RWPE2 (cell line): ENCODE measurements at places on chromosomes 2 and 18.

DNA sequence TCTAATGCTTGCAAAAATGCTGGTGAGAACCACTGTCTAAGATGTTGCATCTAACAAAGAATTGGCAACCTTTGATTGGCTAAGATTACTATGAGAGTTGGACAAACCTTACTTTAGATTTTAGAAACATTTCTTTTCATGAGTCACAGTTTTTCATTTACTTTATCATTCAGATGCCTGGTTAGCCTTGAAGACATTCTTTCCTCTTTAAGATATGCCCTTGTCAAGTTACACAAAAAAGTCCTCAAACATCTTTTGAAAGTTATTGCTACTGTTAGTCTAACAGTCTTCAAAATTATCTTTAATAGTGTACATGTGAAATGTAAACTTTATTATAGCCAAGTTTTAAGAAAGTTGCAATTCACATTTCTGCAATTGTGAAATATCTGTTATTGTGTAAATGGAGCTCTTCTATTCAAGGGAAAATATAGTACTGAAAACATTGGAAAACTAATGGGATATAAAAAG lies 276.3 kb downstream of the RND3 start:
- no peaks in the 10 kb centered on the region for H3K4me1 ChIP-seq
- no peak overlapping the region for H3K27ac ChIP-seq
- no peak for DNase-seq
- H3K4me3 ChIP-seq, result no peak overlapping the region
- no peaks in the 10 kb centered on the region for H3K36me3 ChIP-seq
- H3K27me3 ChIP-seq, result no peaks in the 10 kb centered on the region

- no peak overlapping the region for H3K27ac ChIP-seq
- H3K4me1 ChIP-seq, result no peaks in the 10 kb centered on the region
- no peak overlapping the region for H3K4me3 ChIP-seq
- DNase-seq, result no peak
- no peaks in the 10 kb centered on the region for H3K27me3 ChIP-seq
- no peaks in the 10 kb centered on the region for H3K36me3 ChIP-seq
Observed at GRCh38 chr2:157498483-157498882, 54.6 kb upstream of the CYTIP start.

DNA sequence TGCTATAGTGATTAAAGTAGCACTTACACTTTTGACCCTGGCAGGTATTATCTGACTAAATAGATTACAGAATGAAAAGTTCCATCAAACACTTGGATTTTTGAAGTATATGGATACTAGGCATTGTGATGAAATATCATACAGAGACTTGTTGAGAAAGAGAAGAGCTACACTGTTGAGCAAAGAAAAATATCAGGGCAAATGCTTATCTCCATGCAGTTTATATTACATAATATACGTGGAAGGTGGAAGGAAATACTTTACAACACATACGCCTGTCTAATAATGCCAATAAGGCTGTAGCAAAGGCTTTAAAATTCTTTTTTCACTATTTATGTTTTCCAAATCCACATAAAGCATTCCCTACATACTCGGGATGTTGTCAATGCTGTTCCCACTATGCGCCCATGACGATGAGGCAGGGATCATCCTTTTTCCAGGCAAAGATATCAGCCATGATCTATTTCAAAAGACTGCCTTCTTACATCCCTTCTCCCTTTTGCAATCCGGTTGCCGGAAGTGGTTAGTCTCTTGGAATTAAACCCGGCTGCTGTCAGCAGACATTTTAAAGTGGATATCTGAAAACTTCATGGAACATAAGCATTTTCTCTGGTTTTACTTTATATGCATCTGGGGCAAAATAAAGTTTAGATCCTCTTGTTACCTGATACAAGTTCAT lies 92.6 kb upstream of the ITGA4 start:
- DNase-seq, result no peak
- no peaks in the 10 kb centered on the region for H3K4me1 ChIP-seq
- no peak overlapping the region for H3K27ac ChIP-seq
- H3K36me3 ChIP-seq, result no peaks in the 10 kb centered on the region

GRCh38 chr18:32707586-32707985 lies 65.2 kb downstream of the KLHL14 start:
- no peak for DNase-seq
- no peaks in the 10 kb centered on the region for H3K36me3 ChIP-seq
- no peaks in the 10 kb centered on the region for H3K27me3 ChIP-seq
- no peak overlapping the region for H3K4me3 ChIP-seq
- no peaks in the 10 kb centered on the region for H3K4me1 ChIP-seq

- H3K4me1 ChIP-seq, result peaks cover 33% of the 10 kb centered on the region
- peaks cover 4% of the 10 kb centered on the region; the same call in 1 of the 2 replicates for H3K36me3 ChIP-seq
- no peaks in the 10 kb centered on the region for H3K27me3 ChIP-seq
- no peak overlapping the region for H3K27ac ChIP-seq
Observed at GRCh38 chr2:157786663-157787363, 89.3 kb downstream of the ACVR1 start.

DNA sequence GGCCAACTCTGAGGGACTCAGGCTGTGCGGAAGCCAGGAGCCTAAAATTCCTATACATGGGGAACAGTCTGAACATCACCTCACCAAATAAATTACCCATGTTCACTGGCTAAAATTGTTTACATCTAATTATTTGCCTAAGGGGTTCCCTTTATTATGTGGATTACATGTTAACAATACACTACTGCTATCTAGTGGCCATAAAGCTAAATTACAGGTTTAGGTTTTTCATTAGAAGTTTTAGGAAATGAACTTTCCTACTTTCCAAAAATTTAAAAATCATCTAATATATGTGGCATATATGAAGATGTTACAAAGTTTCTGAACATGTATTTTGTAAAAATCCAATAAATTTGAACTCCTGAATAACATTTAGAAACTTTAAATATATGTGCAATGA lies 40.3 kb downstream of the PLA2R1 start:
- H3K4me3 ChIP-seq, result no peak overlapping the region
- no peak for DNase-seq
- no peak overlapping the region for H3K27ac ChIP-seq
- H3K4me1 ChIP-seq, result no peaks in the 10 kb centered on the region
- no peaks in the 10 kb centered on the region for H3K27me3 ChIP-seq

DNA sequence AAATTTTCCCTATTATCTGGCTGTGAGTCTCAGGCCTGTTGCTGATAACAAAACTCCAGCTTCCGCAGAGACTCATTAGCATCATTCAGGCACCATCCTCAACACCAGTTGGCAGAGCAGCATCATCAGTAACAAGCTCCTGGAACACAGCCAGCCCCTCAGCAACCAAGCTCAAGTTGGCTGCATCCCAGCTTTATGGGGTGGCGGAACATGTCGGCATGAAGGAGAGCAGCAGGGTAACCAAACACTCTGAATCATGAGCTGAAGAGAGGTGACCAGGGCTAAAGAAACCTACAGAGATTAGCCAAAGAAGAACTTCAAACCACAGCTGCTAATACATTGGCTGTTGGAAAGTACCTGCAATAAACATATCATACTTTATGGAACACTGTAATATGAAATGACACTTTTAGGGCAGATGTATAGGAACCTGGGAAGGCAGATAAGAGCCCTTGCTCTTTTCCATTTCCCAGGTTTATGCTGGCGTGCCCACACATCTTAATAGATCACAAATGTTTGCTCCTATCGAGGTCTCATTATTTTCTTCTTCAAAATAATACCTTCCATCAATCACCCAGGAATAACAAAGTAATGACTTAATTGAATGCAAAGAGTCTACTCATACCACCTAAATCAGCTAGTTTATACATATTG lies 63.8 kb downstream of the PDE11A start:
- H3K4me3 ChIP-seq, result no peak overlapping the region
- H3K27me3 ChIP-seq, result no peaks in the 10 kb centered on the region
- H3K27ac ChIP-seq, result no peak overlapping the region
- no peak for DNase-seq
- no peaks in the 10 kb centered on the region for H3K36me3 ChIP-seq
- no peaks in the 10 kb centered on the region for H3K4me1 ChIP-seq

DNA sequence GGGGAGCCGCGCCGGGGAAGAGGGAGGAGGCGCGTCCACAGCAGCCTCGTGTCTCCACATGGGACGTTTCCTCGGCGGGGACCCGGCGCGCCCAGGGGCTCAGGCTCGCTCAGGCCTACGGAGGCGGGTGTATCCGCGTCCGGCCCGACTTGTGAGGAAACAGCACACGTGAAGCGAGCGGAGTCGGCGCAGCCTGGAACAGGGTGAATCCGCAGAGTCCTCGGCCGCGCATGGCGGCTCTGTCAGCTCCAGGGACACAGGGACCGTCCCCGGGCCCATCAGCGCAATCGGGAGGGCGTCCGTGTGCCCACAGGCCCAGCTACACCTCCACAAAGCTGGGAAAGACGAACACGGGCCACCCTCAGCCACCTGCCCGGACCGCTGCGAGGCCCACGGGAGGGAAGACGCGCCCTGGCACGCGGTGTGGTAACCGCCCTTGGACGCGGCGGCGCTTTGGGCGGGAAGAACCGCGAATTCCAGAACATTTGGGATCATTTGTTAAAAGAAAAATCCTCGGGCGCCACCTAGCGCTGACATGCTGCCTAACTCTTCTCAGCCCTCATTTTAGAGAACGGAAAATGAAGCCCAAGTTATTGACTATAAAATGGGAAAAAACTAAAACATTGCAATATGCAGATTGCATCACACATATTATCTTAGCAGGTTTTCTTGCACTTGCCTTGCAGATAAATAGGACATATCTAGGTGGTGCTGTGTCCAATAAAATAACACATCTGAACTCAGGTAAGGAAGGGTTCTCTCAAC lies 40.4 kb downstream of the TMEM18 start:
- no peaks in the 10 kb centered on the region for H3K36me3 ChIP-seq
- H3K27ac ChIP-seq, result no peak overlapping the region
- peaks cover 3% of the 10 kb centered on the region for H3K4me1 ChIP-seq
- no peak for DNase-seq
- H3K4me3 ChIP-seq, result no peak overlapping the region

- no peaks in the 10 kb centered on the region for H3K4me1 ChIP-seq
- H3K27me3 ChIP-seq, result no peaks in the 10 kb centered on the region
- no peak overlapping the region for H3K4me3 ChIP-seq
- H3K27ac ChIP-seq, result no peak overlapping the region
- H3K36me3 ChIP-seq, result no peaks in the 10 kb centered on the region
Observed at GRCh38 chr2:183069174-183069573, 9.4 kb upstream of the DUSP19 start.

GRCh38 chr2:150610670-150611279 lies 123.3 kb upstream of the RND3 start:
- H3K4me3 ChIP-seq, result no peak overlapping the region
- no peaks in the 10 kb centered on the region for H3K36me3 ChIP-seq
- peaks cover 10% of the 10 kb centered on the region for H3K4me1 ChIP-seq
- no peak for DNase-seq

- H3K27me3 ChIP-seq, result no peaks in the 10 kb centered on the region
- no peak overlapping the region for H3K27ac ChIP-seq
- no peak for DNase-seq
- H3K36me3 ChIP-seq, result no peaks in the 10 kb centered on the region
- no peak overlapping the region for H3K4me3 ChIP-seq
- no peaks in the 10 kb centered on the region for H3K4me1 ChIP-seq
Observed at GRCh38 chr2:40962026-40962425, 510.1 kb upstream of the SLC8A1 start.

DNA sequence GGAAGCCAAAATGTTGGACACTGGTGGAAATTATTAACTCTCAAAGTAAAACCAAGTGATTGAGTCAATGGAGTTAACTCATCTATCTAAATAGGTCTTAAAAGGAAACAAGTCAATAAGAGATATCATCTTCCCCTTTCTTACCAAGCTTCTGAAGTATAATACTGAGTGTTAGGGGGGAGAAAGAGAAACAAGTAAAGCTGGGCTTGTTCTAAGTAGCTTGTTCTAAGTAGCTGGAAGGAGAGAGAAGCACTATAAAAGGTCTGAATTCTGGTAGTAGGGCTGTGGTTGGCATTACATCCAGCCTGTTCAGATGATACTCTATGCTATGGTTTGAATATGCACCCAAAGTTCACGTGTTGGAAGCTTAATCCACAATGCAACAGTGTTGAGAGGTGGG lies 26.8 kb downstream of the YES1 start:
- H3K4me3 ChIP-seq, result no peak overlapping the region
- no peak overlapping the region for H3K27ac ChIP-seq
- H3K4me1 ChIP-seq, result no peaks in the 10 kb centered on the region
- DNase-seq, result no peak
- H3K36me3 ChIP-seq, result no peaks in the 10 kb centered on the region

GRCh38 chr2:40251137-40251536 lies 200.8 kb downstream of the SLC8A1 start:
- H3K27me3 ChIP-seq, result peaks cover 4% of the 10 kb centered on the region
- no peak overlapping the region for H3K4me3 ChIP-seq
- peaks cover 3% of the 10 kb centered on the region for H3K4me1 ChIP-seq
- no peak for DNase-seq
- H3K27ac ChIP-seq, result no peak overlapping the region

DNA sequence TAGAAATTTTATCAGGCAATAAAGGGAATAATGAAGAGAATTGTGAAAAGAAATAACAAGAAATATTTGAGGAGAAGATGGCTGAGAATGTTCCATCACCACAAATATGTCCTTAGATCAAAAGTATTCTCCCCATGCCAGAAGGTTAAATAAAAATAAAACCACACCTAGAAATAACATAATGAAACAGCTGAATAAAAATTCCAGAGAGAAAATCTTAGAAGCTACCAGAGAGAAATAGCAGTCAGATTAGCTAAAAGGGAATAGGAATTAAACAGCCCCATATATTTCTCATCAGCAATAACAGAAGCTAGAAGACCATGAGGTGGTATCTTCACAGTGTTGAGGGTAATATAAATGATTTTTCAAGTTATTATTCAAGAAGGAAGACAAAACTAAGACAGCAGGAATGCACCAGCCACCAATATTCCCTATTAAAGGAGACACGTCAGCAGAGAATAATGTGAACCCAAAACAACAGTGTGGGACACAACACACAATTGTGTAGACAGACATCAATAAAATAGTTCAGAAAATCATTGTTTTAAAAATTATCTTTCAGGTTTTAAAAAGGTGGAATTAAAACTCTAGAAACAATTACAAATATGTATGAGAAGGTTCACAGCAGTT lies 82.0 kb upstream of the NEDD4L start:
- H3K4me1 ChIP-seq, result no peaks in the 10 kb centered on the region
- no peak overlapping the region for H3K27ac ChIP-seq
- H3K27me3 ChIP-seq, result no peaks in the 10 kb centered on the region

- no peaks in the 10 kb centered on the region for H3K27me3 ChIP-seq
- H3K36me3 ChIP-seq, result no peaks in the 10 kb centered on the region
- H3K4me3 ChIP-seq, result no peak overlapping the region
- no peak overlapping the region for H3K27ac ChIP-seq
- DNase-seq, result no peak
- H3K4me1 ChIP-seq, result peaks cover 13% of the 10 kb centered on the region
Observed at GRCh38 chr18:57211776-57212175, 64.9 kb downstream of the BOD1L2 start.

DNA sequence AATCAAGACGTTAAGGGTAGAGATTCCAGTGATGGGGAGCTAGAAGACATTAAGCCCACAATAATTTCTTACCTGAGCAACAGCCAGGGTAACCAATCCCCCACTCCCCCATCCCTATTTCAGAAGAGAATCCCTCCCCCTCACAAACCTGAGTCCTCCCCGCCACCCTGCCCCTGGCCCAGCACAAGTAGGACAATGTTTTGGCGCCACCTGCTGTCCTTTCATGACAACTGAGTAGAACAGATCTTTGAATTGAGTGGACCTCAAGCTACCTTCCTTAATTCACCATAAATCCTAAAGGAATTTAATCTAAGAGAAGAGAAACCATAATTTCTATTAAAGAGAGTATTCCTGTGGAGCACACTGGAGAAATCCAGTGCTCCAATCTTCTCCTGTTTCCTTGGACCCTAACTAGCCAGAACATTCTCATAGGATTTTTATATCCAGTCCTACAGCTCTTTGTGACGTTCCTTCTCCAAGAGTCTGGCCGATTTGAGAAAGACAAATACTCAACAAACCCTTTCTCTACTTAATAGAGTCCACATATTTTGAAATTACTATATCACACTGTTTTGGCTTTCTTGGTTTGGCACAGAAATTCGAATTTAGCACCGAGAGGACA lies 41.1 kb downstream of the NHEJ1 start:
- H3K27ac ChIP-seq, result no peak overlapping the region
- no peaks in the 10 kb centered on the region for H3K27me3 ChIP-seq
- no peaks in the 10 kb centered on the region for H3K36me3 ChIP-seq
